ENCODE measurements at places on chromosomes 6 and 20.
A peak's percentile ranks its signal among the peaks of the same experiment; 100 is the strongest.

GRCh38 chr6:170025935-170026750, 264.7 kb downstream of the DLL1 start:
- DNase-seq = no peak

DNA sequence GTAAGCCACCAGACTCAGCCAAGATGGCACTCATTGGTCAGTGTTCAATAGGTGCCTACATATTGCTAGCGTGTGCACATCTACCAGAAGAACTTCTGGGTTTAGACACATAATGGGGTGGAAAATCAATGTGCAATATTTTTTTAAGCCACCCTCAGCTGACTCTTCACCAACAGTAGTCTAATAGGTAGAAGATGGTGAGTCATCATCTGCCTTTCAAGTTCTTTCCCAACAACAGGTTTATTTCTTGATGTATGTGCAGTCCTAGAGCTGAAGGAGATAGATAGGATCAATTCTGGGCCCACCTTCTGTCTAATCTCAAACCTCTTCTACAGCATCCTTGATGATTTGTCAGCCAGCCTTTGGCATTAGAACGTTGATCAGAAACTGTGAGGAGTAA, 41.3 kb downstream of the IRAK1BP1 start:
- DNase-seq = no peak

GRCh38 chr6:55992546-55992945, 117.2 kb upstream of the BMP5 start:
- no peak for DNase-seq

DNA sequence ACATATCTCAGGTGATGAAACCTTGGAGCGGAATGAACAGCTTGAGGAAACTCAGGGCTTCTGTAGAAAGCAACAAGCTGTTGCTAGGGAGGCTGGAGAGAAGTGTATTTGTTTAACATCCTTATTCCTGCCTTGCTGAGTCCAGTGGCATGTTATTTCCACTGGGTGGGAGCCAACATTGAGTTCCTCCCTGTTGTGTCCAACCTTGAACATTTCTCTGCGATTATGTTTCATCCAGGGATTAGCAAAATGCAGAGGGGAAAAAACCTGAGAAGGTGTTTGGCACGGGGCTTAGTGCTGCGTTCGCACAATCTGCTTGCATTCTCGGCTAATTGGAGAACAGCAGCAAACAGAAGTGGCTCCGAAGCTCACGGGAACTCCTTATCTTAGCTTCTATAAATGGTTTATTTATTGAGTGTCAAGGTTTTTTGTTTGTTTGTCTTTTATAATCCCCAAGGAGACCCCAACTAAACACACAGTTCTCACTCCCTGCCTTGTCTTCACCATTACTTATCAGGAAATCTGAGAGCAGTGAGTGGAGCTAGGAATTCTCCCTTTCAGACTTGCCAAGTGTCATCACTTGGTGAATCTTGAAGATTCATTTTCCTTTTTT, 412.8 kb downstream of the CDC5L start:
- no peak for DNase-seq

GRCh38 chr6:106216527-106216926, 109.0 kb downstream of the ATG5 start:
- no peak for DNase-seq

- DNase-seq = peak; percentile 73
Measured at GRCh38 chr20:25750765-25751696, 54.4 kb upstream of the ZNF337 start.

DNA sequence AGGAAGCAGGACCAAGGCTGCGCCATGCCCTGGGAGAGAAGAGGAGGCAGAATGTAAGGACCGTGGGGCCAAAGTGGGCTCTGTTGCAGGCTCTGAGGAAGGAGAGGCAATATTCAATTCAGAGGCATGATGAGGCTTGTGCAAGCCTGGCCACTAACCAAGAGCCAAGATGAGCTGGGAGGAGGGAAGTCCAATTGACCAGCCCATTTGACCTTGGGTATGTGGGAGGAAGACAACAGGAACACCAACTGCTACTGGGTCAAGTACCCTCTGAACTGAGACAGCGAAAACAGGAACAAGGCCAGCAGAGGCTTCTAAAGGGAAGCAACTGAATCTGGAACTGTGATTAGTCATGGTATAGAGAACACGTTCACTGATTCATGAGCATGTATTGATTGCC, 779.6 kb downstream of the MAFB start:
- no peak for DNase-seq

DNA sequence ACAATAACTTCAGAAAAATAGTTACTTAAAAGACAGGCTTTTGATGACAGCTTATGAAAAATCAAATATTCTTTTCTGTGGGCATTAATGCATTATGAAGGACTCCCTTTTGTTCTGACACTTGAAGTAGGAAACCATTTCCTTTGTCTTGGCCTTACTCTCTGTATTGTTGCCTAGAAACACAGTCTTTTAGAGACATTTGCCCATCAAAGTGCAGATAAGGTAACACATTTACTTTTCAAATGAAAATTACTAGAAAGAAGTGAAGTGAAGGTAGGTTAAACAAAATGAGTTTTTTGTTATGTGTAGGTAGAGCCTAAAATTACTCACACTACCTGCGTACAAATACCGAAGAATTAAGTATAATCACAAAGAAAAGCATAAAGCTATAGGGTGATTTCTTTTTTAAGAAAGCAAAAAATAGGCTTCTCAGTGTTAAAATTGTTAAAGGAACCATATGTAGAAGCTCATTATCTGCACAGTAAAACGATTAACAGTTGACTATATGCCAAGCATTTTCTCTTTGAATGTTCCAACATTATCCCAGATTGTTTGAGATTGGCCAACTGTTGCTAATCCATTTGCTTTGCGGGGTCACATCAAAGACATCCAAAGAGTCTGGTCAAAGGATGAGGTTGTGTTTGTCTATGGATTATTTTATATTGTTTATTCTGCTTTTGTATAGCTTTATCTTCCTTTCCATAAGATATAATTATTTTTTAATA, 542.0 kb upstream of the RNF217 start:
- DNase-seq = no peak

- no peak for DNase-seq
Measured at GRCh38 chr6:124873066-124873410, 89.2 kb upstream of the RNF217 start.

DNA sequence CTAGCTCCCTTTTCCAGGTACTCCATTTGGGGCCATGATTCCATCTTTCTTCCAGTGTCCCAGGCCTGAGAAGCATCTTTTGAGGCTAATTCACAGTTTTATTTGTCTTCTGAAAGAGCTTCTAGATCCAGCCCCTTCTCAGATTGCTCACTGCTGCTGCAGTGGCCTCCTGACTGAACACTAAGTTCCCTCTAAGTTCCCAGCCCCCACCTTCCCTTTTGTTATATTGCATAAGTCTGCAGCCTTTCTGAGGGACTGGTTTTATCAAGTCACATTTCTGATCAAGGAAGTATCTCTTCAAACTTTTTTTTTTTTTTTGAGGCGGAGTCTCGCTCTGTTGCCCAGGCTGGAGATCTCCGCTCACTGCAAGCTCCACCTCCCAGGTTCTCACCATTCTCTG, 10.7 kb downstream of the MAPRE1 start:
- DNase-seq = no peak

DNA sequence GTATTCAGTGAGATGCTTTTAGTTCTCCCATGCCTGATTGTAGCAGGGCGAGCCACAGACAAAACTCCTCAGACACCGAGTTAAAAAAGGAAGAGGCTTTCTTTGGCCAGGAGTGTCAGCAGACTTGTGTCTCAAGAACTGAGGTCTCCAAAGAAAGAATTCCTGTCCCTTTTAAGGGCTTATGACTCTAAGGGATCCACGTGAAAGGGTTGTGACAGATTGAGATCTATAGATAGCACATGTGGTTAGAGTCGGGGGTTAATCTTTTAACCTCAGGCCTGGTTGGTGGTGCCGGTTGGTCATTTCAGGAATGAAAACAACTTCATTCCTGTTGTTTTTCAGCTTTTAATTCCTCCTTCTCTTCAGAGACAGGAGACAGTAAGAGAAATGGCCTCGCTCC, 168.8 kb upstream of the GRIK2 start:
- DNase-seq = no peak

- DNase-seq = no peak
Measured at GRCh38 chr20:15039088-15039752, 701.8 kb upstream of the FLRT3 start.

DNA sequence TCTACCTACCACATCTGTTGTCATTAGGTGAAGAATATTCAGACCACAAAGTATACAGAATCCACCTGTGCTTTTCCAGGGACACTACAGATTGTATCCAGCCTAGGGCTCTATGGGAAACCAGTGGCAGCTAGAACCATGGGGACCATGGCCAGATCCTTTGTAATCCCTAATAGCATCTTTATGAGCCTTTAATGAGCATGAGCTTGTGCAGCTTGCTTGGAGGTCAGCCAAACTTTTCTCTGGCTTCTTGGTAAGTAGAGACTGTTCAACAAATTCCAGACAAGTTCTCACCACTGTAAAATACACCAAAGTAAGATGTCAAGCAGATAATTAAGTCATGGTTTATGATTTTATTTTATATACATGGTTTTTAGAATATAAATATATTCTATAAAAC, 301.6 kb upstream of the ADGRB3 start:
- no peak for DNase-seq

- no peak for DNase-seq
Measured at GRCh38 chr6:118588626-118589025, 40.5 kb downstream of the PLN start.

- no peak for DNase-seq
Measured at GRCh38 chr6:113953346-113953745, 17.6 kb downstream of the HDAC2 start.

DNA sequence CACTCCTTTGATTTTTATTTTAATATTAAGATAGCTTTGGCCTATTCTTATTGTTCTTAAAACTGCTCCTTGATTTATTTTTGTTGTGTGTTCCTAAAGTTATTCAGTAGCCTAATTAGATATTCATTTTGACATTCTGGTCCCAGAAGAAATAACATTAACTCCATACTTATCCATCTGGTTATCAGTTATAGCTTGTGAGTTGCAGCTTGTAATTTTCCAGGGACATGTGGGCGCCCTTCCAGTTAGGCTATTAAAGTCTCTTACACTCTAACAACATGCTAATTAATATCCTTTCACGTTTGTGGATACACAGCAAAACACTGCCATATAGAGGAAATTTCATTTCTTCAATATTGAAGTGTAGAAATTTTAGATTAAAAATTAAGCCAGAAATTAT, 987.5 kb downstream of the HACE1 start:
- no peak for DNase-seq

- no peak for DNase-seq
Measured at GRCh38 chr6:91710342-91710741, 1123.5 kb upstream of the MAP3K7 start.

DNA sequence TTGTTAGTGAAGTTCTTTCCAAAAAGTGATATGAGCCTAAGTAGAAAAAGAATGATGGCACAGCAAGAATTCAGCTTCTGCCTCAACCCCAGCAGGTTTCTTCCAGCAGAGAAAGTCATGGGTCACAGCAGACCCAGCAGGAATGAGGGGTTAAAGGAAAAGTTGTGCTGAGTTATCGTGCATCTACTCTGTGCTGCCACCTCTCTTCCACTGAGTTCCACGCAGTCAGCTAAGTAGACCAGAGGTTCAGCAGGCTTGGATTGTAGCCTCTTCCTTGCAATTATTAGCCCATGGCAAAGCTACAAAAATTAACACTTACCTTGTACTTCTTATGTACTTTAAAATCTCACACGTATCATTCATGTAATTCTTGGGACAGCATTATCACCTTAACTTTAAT, 510.8 kb downstream of the PTPRT start:
- no peak for DNase-seq

GRCh38 chr6:109978174-109979032, at the start of gene GPR6:
Gene GPR6, plus strand, starts transcription at chr6:109978311. Its CDS starts 802 bp downstream, at chr6:109979113.
- peak; percentile 52 for DNase-seq

DNA sequence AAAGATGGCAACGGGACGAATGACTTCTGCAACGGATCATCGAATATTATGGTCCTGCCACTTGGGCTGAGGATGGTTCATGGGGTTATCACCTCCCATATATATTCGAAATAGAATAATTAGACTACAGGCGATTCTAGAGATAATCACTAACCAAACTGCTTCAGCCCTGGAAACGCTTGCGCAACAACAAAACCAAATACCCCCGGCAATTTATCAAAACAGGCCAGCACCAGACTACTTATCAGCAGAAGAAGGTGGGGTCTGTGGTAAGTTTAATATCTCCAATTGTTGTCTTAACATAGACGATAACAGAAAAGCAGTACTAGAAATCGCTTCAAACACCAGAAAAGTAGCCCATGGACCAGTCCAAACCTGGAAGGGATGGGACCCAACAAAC, 31.0 kb upstream of the ULBP3 start:
- DNase-seq = no peak

DNA sequence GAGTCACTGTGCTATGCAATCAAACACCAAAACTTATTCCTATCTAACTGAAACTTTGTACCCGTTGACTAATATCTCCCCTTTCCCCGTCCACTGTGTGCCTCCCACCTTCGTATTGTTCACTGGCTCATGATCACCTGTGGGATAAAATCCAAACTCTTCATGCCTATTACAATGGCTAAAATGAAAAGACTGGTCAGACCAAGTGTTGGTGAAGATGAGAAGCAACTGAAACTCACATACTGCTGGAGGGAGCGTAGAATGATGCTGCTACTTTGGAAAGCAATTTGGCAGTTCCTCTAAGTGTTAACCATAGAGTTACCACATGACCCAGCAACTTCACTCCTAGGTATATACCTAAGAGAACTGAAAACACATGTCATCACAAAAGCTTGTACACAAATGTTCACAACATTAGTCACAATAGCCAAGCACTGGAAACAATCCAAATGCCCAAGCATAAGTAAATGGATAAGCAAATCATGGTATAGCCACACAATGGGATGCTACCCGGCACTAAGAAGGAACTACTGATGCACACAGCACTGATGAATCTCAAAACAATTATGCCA, 13.1 kb downstream of the RPS10 start:
- DNase-seq = no peak

GRCh38 chr6:82878812-82879211, 186.8 kb downstream of the UBE3D start:
- DNase-seq = no peak

DNA sequence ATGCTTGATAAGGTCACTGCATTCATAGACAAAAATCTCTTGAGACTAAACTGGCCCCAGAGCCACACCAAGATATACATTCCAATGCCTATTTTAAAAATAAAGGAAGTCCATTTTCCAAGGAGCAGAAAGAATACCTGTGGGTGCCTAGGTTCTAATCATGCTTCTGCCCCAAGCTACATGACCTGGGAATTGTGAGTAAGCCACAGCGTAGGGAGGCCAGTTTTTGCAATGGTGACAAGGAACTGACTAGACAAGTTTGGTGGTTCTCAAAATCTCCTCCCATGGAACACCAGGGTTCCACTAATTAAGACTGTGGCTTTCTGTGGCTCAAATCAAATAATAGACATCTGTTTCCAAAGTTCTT, 83.3 kb downstream of the GMDS start:
- DNase-seq = no peak

DNA sequence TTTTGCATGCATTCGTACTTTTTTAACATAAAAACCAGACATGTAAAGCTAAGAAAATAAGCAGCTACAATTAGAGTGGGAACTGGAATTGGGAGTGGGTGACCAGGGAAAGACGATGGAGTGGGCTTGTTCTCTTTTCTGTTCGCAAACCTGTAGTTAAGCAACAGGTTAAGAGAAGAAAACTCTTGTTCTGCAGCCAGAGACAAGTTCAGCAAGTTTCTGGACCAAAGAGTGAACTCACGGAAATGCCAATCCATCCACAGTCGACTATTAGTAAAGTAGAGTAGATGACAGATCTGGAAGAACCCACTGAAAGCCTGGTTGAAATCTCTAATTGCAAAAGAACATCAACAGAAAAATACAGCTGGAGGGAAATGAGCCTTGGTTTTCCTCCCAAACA, 197.8 kb downstream of the TFAP2A start:
- DNase-seq = no peak

GRCh38 chr6:150528648-150529285, 70.9 kb upstream of the PLEKHG1 start:
- DNase-seq = no peak

All from stimulated activated naive CD8-positive, alpha-beta T cell treated with anti-CD3 and anti-CD28 coated beads, Interleukin-15, amount 100 ng/mL, for 72 hours (primary cell).